ENCODE measurements at places on chromosomes 3 and 15.

DNA sequence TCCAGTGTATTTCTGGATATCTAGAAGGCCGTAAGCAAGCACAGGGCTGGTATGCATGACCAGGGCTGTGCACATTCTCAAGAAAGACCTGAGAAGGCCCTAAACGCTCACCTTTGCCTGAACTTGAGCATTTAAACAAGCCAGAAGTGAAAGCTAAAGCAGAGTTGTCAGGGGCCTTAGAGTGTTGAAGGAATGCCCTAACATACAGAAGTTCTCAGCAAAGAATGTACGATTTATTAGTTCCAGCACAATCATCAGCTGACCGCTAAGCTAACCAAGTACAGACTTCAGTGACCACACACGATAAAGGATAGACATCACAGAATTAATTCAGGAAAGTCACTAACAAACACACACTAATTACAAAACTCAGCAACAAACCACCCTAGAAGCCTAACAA, 8.7 kb downstream of the HLTF start:
- no peak overlapping the region for H3K4me3 ChIP-seq
- no peaks in the 10 kb centered on the region for H3K27me3 ChIP-seq
- no peak for DNase-seq
- no peaks in the 10 kb centered on the region for H3K4me1 ChIP-seq
- no peak overlapping the region for H3K27ac ChIP-seq
- H3K36me3 ChIP-seq: no peaks in the 10 kb centered on the region

DNA sequence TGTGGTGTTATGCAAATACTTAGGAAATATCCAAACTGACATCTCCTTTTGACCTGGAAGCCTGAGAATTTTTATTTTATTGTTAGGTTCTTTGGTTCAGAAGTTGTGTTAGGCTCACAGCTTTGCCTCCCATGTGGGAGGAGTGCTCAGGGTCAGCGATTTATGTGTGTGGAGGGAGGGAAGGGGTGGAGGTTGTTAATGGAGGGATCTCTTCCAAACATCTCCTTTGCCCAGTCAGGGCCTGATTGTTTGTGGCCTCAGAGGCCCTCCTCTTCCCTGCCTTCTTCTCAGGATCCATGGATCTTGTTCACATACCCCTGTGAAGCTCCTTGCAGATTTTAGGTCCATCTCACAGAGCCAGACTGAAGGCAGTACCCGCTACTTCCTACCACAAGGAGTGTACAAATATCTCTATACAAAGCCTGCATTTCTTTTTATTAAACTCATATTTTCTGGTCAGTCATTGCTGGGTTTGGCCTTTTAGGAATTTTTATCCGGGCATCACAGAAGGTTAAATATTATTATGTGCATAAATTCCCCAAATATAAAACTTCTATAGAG, 40.3 kb downstream of the BBX start:
- no peak overlapping the region for H3K27ac ChIP-seq
- no peaks in the 10 kb centered on the region for H3K36me3 ChIP-seq
- no peak for DNase-seq
- no peaks in the 10 kb centered on the region for H3K27me3 ChIP-seq

GRCh38 chr15:41827290-41827879, 507 bp upstream of the JMJD7 start:
- no peaks in the 10 kb centered on the region for H3K4me1 ChIP-seq
- peak; percentile 30 for DNase-seq
- peak overlapping the region; percentile 86 for H3K4me3 ChIP-seq
- H3K27me3 ChIP-seq: no peaks in the 10 kb centered on the region

DNA sequence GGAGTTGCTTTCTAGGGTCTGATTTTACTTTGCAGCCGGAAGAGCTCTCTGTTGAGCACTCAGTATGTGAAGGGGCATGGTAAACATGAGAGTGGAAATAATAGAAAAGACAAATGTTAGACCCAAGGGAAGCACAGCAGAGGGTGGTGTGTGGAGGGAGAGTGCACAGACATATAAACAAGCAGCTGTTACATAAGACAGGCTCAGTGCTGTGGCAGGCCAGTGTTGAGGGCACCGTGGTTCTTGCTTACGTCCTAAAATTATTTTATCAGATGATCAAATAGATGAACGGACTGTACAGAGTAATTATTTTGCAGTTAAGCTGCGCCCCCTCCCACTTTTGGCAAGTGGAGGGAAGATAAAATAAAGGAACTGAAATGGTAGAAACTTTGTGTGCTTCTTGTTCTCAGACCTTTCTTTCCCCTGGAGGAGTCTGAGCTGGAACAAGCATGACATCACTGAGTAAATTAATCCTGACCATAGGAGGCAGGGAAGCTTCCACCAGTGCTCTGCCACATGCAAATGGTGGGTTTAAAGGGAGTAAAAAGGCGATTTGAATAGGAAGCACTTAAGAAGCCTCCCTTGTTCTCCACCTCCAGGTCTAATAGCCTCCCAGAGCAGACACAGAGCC, 205.6 kb downstream of the IL20RB start:
- H3K27ac ChIP-seq: no peak overlapping the region
- no peaks in the 10 kb centered on the region for H3K36me3 ChIP-seq
- H3K4me3 ChIP-seq: no peak overlapping the region
- no peaks in the 10 kb centered on the region for H3K4me1 ChIP-seq
- no peak for DNase-seq
- H3K27me3 ChIP-seq: no peaks in the 10 kb centered on the region

Measured in Caco-2 (cell line).